ENCODE measurements at places on chromosomes 1 and 21. TPM values are rescaled to one million over a fixed set of nuclear protein-coding genes. Genes with fewer than 3 reads are reported as not detected.

FCN3 gene
- not detected for total RNA-seq

CELA2B gene
- not detected for total RNA-seq

CTSK gene
- 1.6 TPM for total RNA-seq

RXFP4 gene
- not detected for total RNA-seq

PLPPR5 gene
- total RNA-seq: not detected

CSMD2 gene
- 0.02 TPM for total RNA-seq

CFAP141 gene
- not detected for total RNA-seq

PLA2G5 gene
- total RNA-seq: not detected

TOMM20 gene
- 105 TPM for total RNA-seq

ZSCAN20 gene
- 1.6 TPM for total RNA-seq

FAM72B gene
- total RNA-seq: 6.8 TPM

SPRR1B gene
- not detected for total RNA-seq

VCAM1 gene
- 0.05 TPM for total RNA-seq

PGBD5 gene
- total RNA-seq: 0.34 TPM

NPPA gene
- not detected for total RNA-seq

CNKSR1 gene
- 0.11 TPM for total RNA-seq

CFAP74 gene
- total RNA-seq: 0.06 TPM

CCT3 gene
- 420 TPM for total RNA-seq

RSPH1 gene
- total RNA-seq: 0.66 TPM

NUF2 gene
- total RNA-seq: 25.2 TPM

SLFNL1 gene
- 0.02 TPM for total RNA-seq

CYYR1 gene
- not detected for total RNA-seq

SLX9 gene
- total RNA-seq: 40.0 TPM

OR2L3 gene
- total RNA-seq: not detected

SLC26A9 gene
- 0.08 TPM for total RNA-seq

NUP210L gene
- total RNA-seq: not detected

ALPL gene
- 0.51 TPM for total RNA-seq

UMODL1 gene
- total RNA-seq: not detected

CD52 gene
- not detected for total RNA-seq

CLDN8 gene
- total RNA-seq: not detected

LAMC2 gene
- total RNA-seq: 17.5 TPM

SETSIP gene
- total RNA-seq: not detected

SLAMF7 gene
- total RNA-seq: 1.0 TPM
